DMS153 (cell line): ENCODE measurements at places on chromosomes 6 and 20.

DNA sequence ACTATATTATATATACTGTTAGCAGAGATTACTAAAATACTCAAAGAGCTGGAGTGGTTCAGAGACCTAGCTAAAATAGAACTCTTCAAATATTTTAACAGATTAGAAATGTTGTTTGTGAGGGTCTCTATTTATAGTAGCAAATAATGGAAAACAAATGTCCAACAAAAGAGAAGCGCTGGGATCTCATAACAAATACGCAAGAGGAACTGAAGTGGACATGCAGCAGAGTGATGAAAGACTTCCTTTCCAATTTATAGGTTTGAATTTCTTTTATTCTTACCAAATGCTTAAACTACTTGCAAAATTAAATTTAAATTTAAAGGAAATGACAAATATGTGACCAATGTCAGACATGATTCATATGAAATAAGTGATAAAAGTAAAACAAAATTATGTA lies 49.9 kb downstream of the PIGU start:
- peak; percentile 3 for DNase-seq

DNA sequence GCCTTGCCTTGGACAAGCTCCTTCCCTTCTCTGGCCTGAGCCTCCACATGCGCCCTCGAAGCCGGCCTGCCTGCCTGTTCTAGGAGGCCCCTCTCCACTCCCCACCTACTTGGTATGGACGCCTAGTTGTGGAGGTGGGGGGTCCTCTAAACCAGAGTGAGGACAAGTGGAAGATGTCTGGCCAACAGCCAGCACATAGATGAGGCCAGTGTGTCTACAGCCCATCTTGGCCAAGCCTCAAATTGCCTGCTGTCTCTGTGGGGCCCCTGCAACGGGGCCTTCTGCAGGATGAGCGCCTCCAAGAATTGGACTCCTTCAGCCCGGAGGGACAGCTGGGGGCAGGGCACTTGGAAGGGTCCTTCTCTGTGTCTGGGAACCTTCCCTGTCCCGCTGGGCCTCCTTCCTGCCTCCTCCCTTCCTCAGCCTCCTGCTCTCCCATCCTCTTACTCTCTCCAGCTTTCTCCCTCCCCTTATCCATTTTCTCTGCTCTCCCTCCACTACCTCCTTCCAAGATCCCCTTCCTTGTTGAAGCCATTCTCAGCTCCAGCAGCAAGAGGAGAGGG lies 1.6 kb downstream of the MDFI start:
- no peak for DNase-seq

GRCh38 chr20:62771396-62772102 lies 24.7 kb upstream of the MRGBP start:
- DNase-seq, result no peak

DNA sequence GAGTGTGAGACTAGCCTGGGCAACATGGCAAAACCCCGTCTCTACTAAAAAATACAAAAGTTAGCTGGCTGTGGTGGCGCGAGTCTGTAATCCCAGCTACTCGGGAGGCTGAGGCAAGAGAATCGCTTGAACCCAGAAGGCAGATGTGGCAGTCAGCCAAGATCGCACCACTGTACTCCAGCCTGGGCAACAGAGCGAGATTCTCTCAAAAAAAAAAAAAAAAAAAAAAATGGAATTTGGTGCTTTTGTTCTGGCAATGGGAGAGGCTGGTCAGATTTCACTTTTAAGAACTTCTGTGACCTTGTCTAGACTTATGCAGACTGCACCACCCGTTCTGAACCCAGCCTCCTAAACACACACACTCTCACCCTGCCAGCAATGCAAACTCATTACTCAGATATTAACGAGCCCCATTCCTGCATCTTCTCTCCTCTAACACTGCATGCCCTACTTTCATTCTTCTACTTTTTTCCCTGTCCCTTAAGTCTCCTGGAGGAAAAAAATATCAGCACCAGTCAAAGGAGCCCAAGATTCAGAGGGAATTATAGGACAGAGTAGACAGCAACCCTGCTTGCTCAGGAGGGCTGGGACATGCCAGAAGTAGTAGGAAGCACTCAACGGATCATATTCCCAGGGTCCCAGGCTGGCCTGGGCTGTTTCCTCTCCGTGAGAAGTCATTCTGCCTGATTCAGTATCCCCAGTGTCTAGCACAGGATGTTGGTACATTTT lies 4.4 kb downstream of the MOCS1 start:
- peak; percentile 10 for DNase-seq

GRCh38 chr6:121395736-121396135 lies 39.7 kb upstream of the GJA1 start:
- DNase-seq, result no peak

- no peak for DNase-seq
Measured at GRCh38 chr20:43388268-43389002, 69.3 kb upstream of the SRSF6 start.

DNA sequence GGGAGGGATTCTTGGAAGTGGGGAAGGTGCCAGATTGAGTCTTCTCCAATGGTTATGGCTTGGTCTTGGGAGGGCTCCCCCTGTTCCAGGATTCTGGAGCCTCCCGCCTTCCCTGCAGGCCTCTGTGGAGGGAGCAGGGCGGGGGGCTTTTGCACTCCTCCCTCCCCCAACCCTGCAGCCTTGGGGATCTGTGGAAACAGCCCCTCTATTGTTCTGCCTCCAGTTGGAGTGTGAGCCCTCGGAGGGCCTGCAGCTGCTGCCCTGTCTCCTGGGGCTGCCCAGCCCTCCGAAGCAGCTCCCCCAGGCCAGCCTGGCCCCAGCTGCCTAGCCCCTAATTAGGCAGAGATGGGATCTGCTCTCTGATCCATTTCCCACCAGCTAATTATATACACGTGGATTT lies 14.7 kb downstream of the FAM110A start:
- DNase-seq, result no peak

- no peak for DNase-seq
Measured at GRCh38 chr6:4371207-4371921, 236.0 kb upstream of the ECI2 start.

DNA sequence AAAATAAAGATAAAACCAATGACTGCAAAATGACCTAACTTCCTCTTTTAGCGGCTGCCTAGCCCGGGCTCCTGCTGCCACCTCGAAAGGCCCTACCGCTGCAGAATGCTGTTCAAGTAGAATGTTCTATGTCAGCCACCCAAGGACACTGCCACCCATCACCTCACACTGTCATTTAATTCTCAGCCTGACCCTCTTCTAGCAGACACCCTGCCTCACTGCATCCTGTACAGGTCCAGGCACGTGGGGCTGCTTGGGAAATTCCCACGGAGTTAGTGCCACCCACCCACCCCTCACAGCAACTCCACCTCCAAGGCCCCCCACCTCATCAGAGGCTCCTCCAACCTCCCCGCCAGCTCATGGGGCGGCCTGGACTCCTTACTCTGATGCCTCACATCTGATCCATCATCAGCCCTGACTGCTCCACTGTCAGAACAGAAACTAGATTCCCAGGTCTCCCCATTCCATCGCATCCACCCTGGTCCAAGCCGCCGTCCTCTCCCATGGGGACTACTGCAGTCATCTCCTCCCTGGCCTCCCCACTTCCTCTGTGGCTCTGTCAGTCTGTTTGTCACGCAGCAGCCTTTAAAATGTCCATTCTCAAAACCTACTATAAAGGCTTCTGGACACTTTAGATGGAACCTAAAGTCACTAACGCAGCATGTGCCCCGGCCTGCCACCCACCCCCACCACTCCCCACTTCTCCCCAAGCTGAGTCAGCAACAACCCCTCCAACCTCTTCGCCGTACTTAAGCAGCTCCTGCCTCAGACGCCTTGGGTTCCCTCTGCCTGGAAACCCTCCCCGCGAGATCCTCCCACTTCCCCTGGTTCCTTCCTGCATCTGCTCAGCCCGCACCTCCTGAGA lies 17.0 kb downstream of the NFATC2 start:
- no peak for DNase-seq

GRCh38 chr6:155578251-155578650 lies 122.6 kb upstream of the NOX3 start:
- DNase-seq, result no peak

- DNase-seq, result no peak
Measured at GRCh38 chr6:104599821-104600638, 259.7 kb downstream of the HACE1 start.

- no peak for DNase-seq
Measured at GRCh38 chr6:3007571-3007970, 7.9 kb downstream of the NQO2 start.

- no peak for DNase-seq
Measured at GRCh38 chr6:53197553-53197952, 48.9 kb upstream of the GCM1 start.

DNA sequence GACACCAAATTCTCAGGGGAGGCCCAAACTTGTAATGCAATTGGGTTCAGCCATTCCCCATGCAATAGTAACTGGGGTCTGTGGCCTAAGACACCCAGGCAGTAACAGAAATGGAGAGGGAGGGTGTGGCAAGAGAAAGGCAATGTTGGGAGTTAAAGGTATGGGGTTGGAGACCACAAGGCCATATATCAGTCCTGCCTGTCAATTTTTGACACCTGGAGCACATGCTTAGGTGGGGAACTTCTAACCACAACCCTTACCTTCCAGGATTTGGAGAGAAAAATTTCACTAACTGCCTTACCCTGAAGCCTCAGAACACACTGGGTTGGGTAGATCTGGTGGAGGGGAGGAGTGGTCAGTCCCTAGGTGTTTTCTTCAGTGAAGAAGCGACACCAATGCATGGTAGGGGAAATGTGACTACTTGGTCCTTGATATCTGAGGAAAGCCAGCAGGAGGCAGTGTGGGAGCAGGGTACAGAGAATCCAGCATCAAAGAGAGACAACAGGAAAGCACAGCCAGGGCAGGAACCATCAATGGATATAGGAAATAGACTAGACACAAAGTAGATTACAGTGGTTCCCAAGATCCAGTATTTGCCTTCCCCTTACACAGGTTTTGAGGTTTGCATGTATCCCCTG lies 6.8 kb upstream of the USP49 start:
- DNase-seq, result no peak

DNA sequence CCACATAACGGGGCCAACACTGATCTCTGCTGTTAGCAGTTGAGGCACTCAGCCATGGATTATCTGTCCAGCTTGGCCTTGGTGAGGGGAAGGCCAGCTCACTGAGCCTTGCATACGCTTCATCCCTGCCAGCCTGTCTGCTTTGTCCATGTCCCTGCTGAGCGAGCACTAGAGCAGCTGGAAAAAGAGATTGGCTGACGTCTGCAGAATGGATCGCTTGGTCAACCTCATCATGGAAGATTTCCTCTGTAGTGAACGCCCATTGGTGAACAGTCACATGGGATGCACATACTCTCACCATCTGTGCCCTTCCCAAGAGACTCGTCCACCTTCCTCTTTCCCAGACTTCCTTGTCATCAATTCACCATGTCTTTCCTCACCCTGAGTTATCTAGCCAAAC lies 26.9 kb downstream of the MUC22 start:
- no peak for DNase-seq

- DNase-seq, result no peak
Measured at GRCh38 chr6:44257753-44258324, 511 bp upstream of the SLC35B2 start.

- no peak for DNase-seq
Measured at GRCh38 chr6:32115623-32116022, 6.5 kb upstream of the TNXB start.

- no peak for DNase-seq
Measured at GRCh38 chr6:105594821-105595220, 191.9 kb upstream of the PREP start.

- peak; percentile 73 for DNase-seq
Measured at GRCh38 chr6:13526727-13527670, 39.6 kb upstream of the GFOD1 start.

DNA sequence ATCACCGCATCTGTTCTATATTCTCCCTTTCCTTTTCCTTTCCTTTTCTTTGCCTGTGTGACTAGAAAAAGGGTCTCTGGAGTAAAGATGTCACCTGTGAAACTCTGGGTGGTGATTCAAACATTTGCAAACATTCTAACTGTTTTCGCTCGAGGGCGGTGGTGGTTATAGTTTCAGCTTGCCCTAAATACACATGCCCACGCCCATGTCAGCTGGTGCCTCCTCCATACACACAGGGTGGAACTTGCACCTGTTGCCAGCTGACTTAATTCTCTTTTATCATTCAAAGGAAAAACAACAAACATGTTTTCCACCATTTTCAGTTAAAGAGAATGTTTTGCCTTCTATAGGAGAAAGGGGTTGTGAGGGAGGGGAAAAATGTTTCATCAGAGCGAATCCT lies 381.9 kb upstream of the ARID1B start:
- peak; percentile 22 for DNase-seq

- DNase-seq, result no peak
Measured at GRCh38 chr20:12028771-12029170, 111.1 kb downstream of the BTBD3 start.

GRCh38 chr6:130000526-130001421 lies 17.6 kb upstream of the L3MBTL3 start:
- no peak for DNase-seq

- no peak for DNase-seq
Measured at GRCh38 chr20:25991051-25991755, 294.6 kb upstream of the ZNF337 start.

DNA sequence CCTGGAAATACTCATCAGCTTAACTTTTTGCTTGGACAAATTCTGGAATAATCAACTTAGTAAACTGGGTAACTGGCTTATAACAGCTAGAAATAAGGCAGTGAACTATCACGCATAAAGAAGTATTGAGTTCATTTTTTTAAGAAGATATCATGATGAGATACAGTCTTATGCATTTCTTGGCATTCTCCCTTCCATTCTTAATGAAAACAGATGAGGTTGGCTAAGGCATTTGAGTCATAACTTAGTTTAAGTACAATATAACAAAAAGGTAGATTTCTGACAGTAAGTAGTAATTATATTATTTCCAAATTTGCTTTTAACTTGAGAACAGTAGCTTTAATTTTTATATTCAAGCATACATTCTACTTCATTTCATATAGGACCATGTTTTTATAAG lies 56.1 kb downstream of the SAMD5 start:
- DNase-seq, result no peak

DNA sequence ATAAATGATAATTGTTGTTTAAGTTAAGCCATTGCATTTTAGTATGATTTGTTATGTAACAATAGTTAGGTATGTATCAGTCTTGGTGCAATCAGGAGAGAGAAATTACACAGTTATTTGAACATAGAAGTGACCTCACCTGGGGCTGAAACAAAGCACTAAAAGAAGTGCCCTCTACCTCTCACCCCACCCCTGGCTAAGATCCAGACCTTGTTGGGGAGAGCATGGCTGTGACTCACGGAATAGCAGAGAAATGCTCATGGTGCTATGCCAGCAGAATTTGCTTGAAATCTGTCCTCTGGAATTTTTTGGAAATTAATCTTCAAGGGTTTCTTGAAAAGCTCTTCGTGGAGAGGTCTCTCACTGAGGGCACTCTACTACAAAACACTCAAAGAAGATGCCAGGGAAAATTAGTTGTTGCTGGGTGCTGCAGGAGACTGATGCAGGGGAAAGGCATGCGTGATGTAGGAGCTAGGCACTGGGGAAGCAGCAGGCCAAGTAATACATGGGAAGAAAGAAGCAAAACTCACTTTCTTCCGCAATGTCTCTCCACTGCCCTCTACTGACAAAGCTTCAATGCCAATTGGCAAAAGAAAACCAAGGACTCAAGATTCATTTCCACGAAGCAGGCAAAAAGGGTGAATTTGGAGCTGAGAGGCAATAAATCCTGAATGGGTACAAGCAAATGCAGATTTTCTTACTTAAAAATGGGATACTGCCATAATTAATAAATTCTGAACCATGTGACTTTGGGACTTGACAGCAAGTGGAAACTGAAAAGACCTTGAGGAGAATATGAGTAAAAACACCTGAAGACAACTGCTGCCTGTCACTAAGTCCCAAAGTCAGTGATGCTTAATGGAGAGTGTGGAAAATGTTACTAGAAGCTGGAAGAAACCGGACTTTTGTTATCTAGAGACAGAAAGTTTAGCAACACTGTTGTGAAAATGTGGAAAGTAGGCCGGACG lies 136.3 kb upstream of the ZNF184 start:
- DNase-seq, result no peak
